ENCODE measurements at places on chromosomes 6 and 20.

GRCh38 chr6:156437121-156437879 is 339.9 kb upstream of the ARID1B start:
- no peak for DNase-seq

GRCh38 chr6:119026822-119027221 is 51.6 kb downstream of the FAM184A start:
- no peak for DNase-seq

DNA sequence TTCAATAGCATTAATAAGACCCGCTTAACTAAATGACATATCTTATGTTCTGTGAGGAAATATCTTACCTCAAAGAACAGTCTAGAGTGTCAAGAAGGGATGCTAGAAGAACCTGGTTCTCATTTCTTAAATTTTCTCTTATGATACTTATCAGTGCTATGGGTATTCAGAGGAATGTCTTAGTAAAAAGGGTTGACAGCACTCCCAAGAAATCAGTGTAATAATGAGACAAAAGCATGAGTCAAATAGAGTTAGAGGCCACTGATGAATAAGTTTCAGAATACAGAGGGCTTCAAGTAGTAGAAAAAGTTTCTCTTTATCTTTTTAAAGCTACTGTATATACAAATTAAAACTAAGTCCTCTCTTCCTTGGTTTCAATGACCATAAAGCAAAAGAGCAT is 242.8 kb downstream of the GJA1 start:
- DNase-seq, result no peak

GRCh38 chr6:134145786-134146185 is 93.4 kb upstream of the SLC2A12 start:
- no peak for DNase-seq

- no peak for DNase-seq
Observed at GRCh38 chr6:31074401-31074800, 38.0 kb downstream of the C6orf15 start.

All from hematopoietic multipotent progenitor cell treated with erythropoietin and hydrocortisone succinate and interleukin-3 and kit ligand, for 8 days (in vitro differentiated cells).